ENCODE measurements at places on chromosomes 1 and 21.

DNA sequence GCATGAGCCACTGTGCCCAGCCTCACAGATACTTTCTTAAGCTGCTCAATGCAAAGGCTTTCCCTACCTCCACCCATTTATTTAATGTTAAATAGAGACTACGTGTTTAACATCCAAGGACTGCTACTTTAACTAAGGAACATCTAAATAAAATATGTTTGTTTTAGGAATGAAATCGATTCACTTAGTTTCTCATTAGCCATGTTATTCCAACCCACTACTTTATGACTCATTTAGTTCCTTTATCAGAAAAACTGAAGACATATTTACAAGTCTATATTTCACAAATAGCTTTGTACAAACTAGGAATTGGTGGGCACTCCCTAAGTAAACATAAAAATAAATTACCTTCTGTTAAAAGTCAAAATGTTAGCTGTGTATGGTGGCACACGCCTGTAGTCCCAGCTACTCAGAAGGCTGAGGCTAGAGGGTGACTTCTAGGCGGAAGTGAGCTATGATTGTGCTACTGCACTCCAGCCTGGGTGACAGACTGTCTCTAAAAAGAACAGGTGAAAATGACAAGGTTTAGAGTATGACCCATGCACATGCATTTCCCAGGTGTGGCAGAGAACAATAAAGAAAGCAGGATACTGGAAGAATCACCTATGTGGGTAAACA, 39.9 kb upstream of the AK4 start:
- no peak for DNase-seq

DNA sequence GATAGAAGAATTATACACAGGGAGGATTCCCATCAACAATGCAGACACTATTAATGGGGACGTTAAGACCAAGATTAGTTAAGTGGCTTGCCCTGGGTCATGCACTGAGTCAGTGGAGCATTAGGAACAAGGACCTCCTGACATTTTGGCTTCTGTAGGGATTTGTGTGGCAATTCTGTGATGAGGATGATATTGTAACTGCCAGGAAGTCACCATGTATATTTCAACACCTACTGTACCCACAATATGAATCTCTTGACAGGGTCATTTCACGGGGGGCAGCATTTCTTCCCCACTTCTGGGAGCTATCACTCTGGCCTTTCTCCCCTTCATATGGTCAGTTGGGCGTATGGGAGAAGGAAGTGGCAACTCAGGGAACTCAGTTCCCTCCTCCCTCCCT, 134.9 kb downstream of the RUNX1 start:
- DNase-seq, result no peak

DNA sequence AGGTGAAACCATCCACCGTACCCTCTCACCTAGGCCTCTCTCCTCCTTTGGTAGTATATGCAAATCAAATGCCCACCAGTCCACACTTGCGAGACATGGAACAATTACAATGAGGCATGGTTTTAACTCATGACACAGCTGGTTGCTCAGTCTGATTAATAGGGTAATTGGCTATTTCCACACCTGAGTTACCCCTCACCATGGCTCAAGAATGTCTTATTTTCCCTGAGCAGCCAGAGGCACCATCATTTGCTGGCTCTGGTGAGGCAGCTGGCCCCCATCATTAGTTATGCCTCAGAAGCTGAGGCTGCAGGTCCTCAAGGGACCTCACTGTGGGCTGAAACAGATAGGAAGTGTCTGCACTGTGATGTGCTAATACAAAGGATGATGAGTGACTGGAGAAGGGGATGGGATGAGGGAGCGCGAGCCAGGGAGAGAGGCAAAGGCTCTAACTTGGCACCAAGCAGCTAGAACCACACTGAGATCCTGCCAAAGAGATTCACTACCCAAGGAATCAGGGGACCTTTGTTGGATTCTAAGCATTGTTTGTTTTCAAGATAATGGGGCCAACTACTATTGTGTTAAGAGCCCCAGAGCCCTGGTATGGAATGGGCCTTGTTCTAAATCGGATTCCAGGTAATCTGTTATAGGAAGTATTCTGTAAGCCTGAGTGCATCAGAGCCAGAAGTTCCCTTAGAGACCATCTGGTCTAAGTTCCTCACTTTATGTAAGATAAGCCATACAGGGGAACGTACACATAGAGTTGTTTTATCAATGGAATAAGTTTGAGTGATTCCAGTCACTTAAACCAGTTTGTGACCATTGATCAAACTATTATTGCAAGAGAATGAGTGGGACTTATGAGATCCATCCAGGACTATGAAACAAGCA, 80.0 kb upstream of the CNTN2 start:
- DNase-seq, result no peak

DNA sequence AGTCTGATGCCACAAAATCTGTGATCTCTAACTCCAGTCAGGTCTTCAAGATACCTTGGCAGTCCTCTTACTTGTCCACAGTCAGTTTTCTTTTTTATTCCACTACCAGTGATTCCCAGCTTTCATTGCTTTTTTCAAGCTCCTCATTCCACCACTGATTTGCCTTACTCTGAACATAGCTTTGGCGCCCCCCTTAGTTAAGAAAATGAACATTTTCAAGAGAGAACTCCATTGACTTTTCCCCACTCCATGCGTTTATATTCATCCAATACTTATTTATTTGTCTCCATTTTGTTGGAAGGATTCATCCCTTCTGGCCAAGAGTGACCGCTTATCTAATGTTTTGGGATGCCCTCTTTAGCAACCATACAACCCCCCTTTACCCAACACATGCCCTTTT, 33.9 kb upstream of the IPO9 start:
- DNase-seq, result no peak
